Endothelial cell (in vitro differentiated cells): ENCODE measurements at places on chromosomes 3 and 15. TPM values are rescaled to one million over a fixed set of nuclear protein-coding genes. Genes with fewer than 3 reads are reported as not detected.

Gene DGKG
- total RNA-seq: 0.54 TPM

DNA sequence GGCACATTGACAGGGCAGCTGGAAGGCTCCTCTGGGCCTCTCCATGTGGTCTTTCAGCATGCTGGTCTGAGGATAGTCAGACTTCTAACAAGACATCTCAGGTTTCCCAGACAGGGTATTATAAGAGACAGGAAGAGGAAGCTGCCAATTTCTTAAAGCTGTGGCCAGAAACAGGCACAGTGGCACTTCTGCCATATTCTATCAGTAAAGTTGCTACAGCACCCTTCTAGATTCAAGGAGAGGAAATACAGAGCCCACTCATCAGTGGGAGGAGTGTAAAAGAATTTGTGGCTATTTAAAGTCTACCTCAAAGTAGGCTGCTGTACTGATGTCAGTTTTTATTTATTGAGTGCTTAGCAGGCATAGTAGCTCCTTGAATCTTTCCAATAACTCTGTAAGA is 55.5 kb downstream of the BTD start:
- H3K27me3 ChIP-seq: no peaks in the 10 kb centered on the region
- H3K36me3 ChIP-seq: peaks cover 13% of the 10 kb centered on the region
- no peak for DNase-seq
- no peaks in the 10 kb centered on the region for H3K4me1 ChIP-seq
- H3K4me3 ChIP-seq: no peak overlapping the region
- no peak overlapping the region for H3K27ac ChIP-seq

GRCh38 chr15:23497710-23498111 is 50.7 kb upstream of the GOLGA6L2 start:
- no peaks in the 10 kb centered on the region for H3K4me1 ChIP-seq
- H3K27ac ChIP-seq: no peak overlapping the region
- no peaks in the 10 kb centered on the region for H3K36me3 ChIP-seq
- H3K27me3 ChIP-seq: no peaks in the 10 kb centered on the region
- DNase-seq: peak; percentile 16

- H3K4me1 ChIP-seq: no peaks in the 10 kb centered on the region
- H3K27me3 ChIP-seq: no peaks in the 10 kb centered on the region
- no peaks in the 10 kb centered on the region for H3K36me3 ChIP-seq
- no peak for DNase-seq
- no peak overlapping the region for H3K27ac ChIP-seq
Observed at GRCh38 chr3:643376-643775, 446.8 kb downstream of the CHL1 start.

DNA sequence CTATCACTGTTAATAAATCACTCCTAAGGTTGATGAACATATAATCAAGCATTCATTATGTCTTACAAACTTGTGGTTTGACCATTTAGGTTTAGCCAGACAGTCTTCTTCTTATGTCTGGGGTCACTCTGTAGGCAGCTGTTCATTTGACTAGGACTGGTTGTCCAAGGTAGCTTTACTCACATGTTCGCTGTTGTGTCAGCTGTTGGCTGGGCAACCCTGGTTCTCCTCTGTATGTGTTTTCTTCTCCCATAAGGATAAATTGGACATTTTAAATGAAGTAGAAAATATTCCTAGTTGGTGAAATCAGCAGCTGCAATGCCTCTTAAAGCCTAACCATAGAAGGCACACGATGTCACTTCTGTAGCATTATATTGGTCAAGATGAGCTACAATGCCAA is 635.1 kb downstream of the EPHA3 start:
- no peaks in the 10 kb centered on the region for H3K36me3 ChIP-seq
- H3K27ac ChIP-seq: no peak overlapping the region
- no peak overlapping the region for H3K4me3 ChIP-seq
- H3K4me1 ChIP-seq: no peaks in the 10 kb centered on the region

Gene WDR5B
- 3.1 TPM for total RNA-seq

DNA sequence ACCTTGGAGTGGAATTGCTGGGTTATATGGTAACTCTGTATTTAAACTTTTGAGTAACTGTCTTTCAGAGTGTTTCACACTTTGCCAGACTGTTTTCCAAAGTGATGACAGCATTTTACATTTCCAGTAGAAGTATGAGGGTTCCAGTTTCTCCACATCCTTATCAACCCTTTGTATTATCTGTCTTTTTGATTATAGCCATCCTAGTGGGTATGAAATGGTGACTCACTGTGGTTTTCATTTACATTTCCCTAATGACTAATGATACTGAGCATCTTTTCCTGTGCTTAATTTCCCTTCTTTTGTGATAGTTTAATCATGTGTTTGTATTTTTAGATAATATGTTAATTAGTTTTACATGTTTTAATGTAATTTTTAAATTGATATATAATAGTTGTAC is 138.1 kb upstream of the DAZL start:
- peaks cover 1% of the 10 kb centered on the region for H3K27me3 ChIP-seq
- H3K4me3 ChIP-seq: no peak overlapping the region
- no peak for DNase-seq
- H3K36me3 ChIP-seq: no peaks in the 10 kb centered on the region
